GM23338 (cell line): ENCODE measurements at places on chromosomes 5 and 9. TPM values are rescaled to one million over a fixed set of nuclear protein-coding genes. Genes with fewer than 3 reads are reported as not detected.

FAM200C gene
- 6.9 and 7.4 TPM in 2 replicates for total RNA-seq

PCDHB12 gene
- total RNA-seq: 3.7 and 4.3 TPM in 2 replicates

NUDT12 gene
- total RNA-seq: 12.8 and 16.8 TPM in 2 replicates

OR1Q1 gene
- total RNA-seq: not detected in 2 replicates

PCDHGB3 gene
- 4.8 and 5.8 TPM in 2 replicates for total RNA-seq

PTPRD gene
- total RNA-seq: 58.0 and 61.2 TPM in 2 replicates

SPACA9 gene
- 0.78 and 1.5 TPM in 2 replicates for total RNA-seq
